ENCODE measurements at places on chromosomes 2 and 18.

DNA sequence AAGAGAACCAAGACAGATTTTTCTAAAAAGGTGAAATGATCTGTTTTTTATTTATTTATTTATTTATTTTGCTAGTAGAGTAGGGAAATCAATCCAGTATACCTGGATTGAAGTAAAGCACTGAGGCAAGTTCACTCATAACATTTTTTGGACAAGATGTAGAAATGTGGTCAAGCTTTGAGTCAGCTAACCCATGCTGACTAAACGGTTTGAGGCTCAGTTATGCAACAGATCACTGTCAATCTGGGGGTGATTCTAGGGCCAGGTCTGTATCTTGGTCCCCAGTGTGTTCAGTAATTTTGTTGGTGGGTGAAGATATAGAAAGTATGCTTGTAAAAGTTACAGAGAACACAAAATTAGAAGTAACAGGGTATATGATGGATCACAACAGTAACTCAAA lies 60.2 kb downstream of the RMDN2 start:
- DNase-seq, result no peak

DNA sequence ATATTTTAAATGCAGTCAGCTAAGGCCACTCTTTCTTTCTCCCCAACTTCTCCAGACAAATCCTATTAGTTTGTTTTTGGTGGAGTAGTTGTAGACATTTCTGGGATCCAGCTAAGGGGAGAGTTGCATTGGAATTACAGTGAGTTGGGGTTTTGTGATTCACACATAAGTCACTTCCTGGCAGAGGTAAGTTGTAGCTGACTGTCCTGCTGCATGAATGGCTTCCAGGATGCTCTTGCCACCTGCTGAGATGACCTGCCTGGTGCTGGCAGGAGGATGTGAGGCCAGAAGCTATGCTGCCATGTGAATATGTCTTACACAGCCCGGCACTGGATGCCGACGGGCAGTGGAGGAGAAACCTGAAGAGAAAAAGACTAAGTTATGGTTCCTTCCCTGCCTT lies 243.7 kb downstream of the TDRD15 start:
- DNase-seq, result no peak

DNA sequence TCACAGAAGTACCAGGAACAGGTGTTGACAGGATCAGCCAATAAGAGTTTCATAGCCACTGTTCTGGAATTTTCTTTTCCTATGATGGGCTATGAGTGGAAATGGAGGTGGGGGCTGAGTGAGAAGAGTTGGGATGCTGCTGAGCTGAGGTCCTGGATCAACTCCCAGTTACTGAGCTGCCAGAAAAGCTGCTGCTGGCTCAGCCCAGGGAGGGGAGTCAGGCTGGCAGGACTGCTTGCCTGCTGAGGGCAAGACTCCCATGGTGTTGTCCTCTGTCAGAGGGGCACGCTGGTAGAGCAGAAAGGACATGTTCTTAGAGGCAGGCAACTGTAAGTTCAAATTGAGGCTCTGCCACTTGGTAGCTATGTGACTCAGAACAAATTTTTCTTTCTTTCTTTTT lies 11.8 kb downstream of the TPGS2 start:
- DNase-seq, result no peak

GRCh38 chr2:28676152-28676835 lies 75.3 kb upstream of the PPP1CB start:
- DNase-seq, result no peak

DNA sequence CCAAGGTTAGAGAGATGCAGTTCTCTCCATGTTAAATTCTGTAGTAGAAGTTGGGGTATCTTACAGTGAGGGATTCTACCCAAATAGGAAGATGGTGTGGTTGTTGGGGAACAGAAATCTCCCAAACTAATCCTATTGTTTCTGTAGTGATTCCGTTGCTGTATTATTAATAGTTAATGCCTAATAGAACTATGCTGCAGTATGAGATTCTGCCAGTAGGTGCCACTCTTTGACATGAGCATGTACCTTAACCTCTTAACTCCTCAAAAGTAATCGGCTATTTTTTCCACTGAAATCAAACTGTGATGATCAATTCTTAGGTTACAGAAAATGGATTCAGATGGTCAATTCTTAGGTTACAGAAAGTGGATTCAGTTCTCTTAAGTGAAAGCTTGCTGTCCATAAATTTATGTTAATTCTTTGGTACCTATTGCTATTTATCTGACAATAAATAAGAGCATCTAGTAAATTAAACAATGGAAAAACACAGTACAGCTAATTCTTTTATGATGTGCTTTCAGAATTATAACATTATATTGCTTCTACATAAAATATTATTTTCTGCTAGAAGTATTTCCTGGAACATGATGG lies 97.9 kb upstream of the DLX2 start:
- DNase-seq, result peak; percentile 49

DNA sequence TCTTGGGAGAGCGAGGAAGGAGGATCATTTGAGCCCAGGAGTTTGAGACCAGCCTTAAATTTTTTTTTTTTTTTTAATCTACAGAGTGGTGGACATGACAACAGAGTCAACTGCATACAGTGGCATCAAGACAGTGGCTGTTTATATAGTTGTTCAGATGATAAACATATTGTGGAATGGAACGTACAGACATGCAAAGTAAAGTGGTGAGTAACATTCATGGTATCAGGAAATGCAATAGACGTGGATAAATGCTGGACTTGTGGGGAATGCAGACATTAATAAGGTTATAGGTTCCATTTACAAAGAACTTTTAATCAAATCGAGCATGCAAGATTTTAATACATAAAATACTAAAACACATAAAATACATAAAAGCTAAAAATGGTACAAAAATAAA lies 11.9 kb downstream of the WDR43 start:
- no peak for DNase-seq

GRCh38 chr2:112883669-112884068 lies 27.3 kb upstream of the IL37 start:
- DNase-seq, result no peak

GRCh38 chr2:239561446-239562001 lies 160.7 kb upstream of the HDAC4 start:
- DNase-seq, result no peak

GRCh38 chr18:14174706-14175085 lies 42.5 kb upstream of the ZNF519 start:
- no peak for DNase-seq

DNA sequence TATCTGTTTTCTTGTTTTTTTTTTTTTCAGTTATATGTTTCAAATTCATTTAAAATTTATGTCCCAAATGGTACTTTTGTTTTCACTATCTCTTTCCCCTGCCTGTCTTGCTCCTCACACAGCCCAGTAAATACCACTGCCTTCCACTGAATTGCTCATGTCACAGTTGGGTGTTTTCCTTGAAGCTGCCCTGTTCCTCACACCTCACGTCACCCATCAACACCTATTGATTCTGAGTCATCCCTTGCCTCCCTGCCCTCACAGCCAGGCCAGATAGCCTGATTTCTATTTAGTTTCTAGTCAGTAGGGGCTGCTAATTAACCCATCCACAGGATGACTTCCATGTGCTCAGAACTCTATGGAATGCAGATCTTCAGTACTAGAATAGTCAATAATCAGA lies 25.3 kb downstream of the FSHR start:
- no peak for DNase-seq

DNA sequence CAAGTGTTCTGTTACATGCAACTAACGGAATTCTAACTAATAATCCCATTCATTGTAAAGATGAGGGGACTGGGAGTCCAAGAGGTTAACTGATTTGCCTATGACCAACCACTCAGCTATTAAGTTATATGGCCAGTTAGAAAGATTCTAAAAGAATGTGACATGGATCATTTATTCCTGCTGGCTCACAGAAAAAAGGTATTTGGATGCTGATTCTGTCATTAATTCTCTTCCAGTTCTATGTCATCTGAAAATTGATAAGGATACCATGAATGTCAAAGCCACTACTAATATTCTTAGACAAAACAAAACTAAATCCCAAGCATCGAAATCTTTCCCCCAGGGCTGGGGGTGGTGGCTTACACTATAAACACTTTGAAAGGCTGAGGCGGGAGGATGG lies 41.2 kb upstream of the GORASP2 start:
- no peak for DNase-seq

DNA sequence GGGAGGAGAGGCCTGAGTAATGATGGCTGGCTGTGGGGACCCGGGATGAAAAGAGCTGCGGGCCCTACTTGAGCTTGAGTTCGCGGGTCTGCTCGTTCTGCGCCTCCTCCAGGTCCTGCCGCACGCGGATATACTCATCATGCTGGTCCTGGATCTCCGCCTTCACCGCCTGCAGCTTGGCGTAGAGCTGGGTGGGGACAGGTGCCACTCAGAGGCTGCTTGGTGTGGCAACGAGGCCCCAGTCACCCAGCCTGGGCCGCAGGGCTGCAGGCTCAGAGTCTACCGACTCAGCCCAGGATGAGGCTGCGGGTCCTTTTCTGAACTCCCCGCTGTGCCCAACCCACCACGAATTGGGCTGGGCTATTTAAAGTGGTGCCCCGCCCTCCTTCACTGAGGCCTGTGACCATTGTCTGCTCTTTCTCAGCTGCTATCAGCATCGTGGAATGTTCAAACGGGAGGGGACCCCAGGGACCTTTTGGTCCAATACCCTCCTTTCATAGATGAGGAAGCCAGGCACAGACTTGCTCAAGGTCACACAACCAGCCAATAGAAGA lies 28.0 kb downstream of the KIF3C start:
- no peak for DNase-seq

GRCh38 chr2:88608184-88608583 lies 19.1 kb downstream of the EIF2AK3 start:
- DNase-seq, result no peak

DNA sequence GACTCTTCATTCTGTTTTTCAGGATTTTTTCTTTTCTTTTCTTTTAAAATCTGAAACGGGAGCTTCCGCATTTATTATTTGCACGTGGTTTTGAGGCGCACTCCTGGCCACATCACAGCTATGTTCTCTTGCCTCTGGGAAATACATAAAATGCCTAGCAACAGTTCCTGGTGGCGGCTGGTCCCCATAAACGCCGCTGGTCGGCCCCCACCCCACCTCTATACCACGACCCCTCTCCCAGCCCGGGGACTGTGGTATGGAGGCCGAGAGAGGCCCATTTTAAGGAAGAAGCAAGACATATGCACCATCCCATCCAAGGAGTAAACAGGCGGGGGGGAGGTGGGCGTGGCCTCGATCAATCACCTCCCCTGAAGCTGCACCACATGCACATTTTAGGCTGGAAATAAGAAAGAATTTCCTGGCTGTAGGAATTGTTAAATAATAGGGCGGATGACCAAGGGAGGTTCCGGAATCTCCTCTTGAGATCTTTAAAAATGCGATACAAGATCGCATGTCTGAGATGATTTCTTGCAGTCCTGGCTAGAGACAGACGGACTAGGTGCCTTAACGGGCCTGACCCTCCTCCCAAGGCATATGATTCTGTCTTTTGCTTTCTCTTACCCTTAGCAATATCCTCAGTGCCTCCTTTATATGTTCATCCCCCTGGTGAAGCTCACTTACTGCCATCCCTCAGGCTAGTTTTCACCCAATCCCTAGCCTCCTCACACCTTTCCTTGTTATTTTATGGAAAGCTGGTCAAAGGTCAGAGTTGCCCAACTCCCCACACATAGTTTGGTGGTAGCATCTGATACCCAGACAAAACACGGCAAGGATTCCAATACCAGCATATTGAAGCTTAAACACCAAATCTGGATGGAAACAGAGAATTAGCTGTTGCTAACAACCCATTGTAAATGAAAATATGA lies 82.4 kb downstream of the BCL2 start:
- DNase-seq, result no peak

GRCh38 chr2:106963156-106963555 lies 77.2 kb upstream of the ST6GAL2 start:
- no peak for DNase-seq

GRCh38 chr2:59622599-59623308 lies 930.7 kb downstream of the BCL11A start:
- no peak for DNase-seq

GRCh38 chr2:207417301-207417718 lies 112.5 kb upstream of the CREB1 start:
- DNase-seq, result no peak

GRCh38 chr18:76707534-76707933 lies 114.8 kb upstream of the ZNF236 start:
- no peak for DNase-seq

GRCh38 chr2:100034431-100034830 lies 108.0 kb downstream of the AFF3 start:
- DNase-seq, result no peak

DNA sequence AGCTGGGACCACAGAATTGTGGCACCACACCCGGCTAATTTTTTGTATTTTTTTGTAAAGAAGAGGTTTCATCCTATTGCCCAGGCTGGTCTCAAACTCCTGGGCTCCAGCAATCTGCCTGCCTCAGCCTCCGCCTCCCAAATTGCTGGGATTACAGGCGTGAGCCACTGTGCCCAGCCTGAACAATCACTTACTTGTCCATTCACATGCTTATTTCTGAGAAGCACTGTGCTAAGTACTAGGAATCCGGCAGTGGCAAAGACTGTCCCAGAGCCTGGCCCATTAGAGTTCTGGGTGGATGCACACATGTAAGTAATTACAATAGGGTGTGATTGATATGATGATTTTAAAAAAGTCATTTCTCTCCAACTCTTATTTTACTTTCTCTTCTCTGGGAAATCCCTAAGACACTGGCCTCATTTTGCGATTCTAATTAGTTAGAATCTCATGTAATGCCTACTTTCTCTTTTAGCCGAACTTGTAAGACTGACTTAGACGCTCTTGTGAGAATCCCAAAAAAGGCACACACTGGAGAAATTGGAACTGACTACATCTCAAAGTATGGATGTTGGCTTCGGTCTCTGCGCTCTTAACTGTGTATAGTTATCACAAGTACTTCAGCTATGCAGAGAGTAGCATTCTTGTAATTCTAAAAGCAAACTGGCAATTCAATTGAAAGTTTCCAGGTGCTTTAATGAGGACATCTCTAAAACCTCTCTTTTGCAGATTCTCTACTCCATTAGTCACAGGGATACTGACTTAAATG lies 567.7 kb downstream of the DCC start:
- no peak for DNase-seq

DNA sequence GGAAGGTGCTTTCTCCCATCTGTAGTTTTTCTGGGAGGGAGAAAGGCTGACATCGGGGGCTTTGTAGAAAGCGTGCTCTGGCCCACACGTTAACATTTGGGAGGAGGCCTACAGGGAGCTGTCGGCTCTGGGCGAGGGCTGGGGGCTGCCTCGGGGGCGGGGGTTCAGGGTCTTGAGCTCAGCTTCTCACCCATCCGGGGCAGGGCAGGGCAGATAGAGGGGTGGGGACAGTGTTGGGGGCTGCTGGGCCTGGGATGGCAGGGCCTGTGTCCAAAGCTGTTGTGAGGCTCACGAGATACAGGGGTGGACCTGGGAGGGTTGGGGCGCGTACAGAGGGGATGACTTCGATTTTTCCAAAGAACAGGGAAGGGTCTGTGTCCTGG lies 27.0 kb downstream of the NFATC1 start:
- no peak for DNase-seq

- DNase-seq, result no peak
Observed at GRCh38 chr2:168145426-168146310, 101.7 kb downstream of the STK39 start.

- DNase-seq, result no peak
Observed at GRCh38 chr2:46548521-46549144, 69.3 kb downstream of the TMEM247 start.

DNA sequence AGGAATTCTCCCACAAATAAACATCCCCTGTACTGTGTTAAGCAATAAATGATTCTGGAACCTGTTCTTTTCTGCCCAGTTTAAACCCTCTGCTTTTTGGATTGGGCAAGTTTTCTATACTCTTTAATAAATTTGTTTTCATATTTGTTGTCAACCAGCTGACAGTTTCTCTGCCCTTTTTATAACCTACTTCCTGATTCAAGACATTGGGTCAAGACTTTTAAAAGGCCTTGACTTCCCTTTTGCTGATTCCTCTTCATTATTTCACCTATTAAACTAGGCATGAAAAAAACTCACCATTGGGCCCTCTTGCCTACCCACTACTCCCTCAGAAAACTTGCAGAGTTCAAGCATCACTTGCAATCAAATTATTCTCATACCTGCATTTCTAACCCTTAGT lies 459.5 kb downstream of the ARHGAP15 start:
- DNase-seq, result no peak
